Suppressor macrophage treated with lipopolysaccharide for 1 hour (primary cell): ENCODE measurements at places on chromosomes 4 and X.

DNA sequence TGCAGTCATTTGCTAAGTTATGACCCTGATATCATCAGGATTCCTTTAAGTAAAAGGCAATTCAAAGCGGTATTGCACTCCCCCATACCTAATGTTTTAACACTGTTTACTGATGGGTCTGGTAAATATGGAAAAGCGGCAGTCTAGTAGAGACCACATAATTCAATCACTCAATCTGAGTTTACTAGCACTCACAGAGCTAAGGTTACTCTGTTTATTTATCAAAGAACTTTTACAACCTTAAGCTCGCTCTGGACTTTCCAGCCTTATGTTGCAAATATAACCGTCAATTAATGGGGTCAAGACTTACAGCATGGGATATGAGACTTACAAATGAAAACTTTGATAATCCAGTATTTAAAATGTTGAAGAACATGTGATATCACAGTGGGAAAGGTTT, 124.5 kb upstream of the ZCCHC13 start:
- DNase-seq, result no peak

DNA sequence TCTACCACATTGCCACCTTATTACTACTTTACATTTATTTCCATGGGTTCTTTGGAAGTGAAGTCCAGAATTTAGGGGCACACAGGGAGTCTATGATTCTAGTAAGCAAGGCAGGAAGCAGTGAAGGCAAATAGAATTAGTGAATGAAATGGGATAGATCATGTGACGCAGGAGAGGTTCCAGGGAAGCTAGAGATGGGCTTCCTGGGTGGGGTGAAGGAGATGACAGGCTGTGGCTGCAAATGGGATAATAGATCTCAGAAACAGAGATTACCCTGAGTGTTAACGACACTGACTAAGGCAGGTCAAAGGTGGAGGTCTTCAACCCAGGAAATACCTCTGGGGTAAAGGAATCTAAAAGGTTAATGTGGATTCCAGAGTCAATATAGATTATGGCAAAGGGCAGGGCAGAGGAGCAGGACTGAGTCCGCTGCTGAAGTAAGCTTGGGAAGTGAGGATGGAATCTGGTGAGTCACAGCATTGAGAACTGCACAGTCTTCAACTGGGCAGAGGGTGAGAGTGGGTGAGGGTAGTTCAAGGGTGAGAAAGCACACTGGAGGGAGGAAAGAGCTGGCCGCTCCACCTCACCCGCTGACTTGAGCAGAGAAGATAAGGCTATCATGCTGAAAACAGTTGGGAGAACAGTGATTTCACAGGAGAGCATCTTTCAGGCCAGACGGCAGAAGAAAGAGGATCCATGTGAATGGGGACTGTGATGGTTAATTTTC, 70.8 kb downstream of the ANXA3 start:
- no peak for DNase-seq

DNA sequence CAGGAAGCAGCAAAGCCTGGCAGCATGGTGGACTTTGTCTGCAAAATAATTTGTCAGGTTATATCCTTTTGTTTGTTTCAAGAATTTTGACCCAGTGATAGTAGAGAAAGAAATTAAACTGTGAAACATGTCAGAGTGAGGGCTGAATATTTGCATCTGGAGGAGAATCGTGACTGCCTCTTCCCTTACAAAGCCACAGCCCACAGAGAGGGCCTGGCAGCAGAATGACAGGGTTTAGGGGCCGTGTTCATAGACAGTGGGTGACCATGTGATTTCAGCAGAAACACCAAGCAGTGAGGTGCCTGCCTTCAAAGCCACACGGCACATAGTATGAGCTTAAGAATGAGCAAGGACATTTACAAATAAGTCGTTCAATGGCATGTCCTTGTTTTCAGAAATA, 24.4 kb upstream of the PLAC8 start:
- no peak for DNase-seq

DNA sequence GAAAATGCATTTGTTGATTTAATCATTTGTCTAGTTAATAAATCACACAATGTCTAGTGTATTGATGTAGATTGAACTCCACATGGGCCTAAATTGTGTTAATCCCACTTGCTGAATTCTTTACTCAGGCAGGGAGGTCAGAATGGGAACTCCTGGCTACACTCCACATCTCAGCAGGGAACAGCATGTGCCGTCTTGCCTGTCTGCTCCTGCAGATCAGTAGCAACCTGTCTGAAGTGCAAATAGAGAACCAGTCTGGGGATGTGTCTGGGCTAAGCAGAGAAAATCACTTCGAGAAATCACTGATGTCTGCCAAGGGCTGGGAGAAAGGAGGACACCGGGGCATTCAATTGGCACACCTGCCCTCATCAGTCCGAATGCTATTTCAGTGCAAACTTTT, 16.5 kb upstream of the MXRA5 start:
- no peak for DNase-seq

DNA sequence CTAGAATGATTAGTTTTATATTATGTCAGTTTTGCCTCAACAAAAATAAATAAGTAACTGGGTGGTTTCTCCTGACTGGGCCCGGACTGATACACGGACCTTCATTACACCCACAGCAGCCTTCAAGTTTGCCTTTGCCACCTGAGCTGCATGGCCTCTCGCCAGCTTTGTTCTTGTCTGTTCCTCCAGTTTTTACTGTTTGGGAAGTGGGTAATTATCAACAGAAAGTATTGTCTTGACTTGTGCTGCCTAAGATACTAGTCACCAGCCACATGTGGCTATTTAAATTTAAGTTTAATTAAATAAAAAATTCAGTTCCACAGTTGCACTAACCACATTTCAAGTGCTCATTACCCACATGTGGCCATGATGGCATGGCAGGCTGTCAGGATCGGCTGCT, 74.7 kb upstream of the INTU start:
- no peak for DNase-seq

DNA sequence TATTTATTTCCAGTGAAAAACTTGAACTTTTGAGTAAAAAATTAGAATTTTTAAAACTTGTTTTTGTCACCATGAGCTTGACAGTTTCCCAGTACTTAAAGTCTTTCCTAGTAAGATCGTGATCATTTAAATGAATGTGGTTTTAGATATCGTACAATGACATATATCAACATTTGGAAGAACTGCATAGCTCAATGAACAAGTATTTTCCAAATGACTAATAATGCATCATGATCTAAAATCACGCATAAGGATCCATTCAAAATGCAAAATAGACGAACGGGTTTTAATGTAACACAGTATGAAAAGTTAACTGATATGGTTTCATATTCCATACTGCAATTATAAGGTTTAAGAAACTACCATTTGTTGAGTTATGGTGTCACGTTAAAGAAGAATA, 4.1 kb upstream of the NDNF start:
- no peak for DNase-seq

GRCh38 chr4:6802025-6802424, 19.5 kb downstream of the KIAA0232 start:
- no peak for DNase-seq

- DNase-seq, result no peak
Observed at GRCh38 chr4:53956454-53956853, 108.0 kb downstream of the CHIC2 start.

GRCh38 chr4:147533331-147533730, 52.4 kb downstream of the EDNRA start:
- DNase-seq, result no peak

DNA sequence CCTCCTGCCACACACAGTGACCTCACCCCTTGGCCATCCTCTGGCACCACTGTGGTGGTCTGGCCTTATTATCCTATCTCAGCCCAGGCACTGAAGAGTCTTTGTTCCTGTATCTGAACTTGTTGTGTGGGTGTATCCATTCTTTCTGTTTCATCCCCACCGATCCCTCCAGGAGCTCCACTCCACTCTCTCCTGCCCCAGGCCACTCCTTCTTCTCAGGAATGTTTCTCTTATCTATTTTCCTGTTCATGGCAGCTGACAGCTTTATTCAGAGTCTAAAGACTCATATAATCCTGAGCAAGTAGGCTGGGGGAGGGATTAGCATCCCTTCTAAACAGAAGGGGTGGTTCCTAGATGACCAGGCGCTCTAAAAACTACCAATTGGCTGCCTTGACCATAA, 150.0 kb downstream of the ANAPC10 start:
- no peak for DNase-seq

DNA sequence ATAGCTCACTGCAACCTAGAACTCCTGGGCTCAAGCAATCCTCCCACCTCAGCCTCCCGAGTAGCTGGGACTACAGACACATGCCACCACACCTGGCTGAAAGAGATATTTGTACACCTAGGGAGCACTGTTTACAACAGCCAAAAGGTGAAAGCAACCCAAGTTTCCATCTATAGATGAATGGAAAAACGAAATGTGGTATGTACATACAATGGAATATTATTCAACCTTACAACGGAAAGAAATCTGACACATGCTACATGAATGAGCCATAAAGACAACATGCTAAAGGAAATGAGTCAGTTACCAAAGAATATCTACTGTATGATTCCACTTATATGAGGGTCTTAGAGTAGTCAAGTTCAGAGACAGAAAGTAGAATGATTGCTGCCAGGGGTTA, 52.2 kb downstream of the ABCG2 start:
- DNase-seq, result no peak

- DNase-seq, result no peak
Observed at GRCh38 chr4:153374442-153374841, 30.0 kb downstream of the MND1 start.

DNA sequence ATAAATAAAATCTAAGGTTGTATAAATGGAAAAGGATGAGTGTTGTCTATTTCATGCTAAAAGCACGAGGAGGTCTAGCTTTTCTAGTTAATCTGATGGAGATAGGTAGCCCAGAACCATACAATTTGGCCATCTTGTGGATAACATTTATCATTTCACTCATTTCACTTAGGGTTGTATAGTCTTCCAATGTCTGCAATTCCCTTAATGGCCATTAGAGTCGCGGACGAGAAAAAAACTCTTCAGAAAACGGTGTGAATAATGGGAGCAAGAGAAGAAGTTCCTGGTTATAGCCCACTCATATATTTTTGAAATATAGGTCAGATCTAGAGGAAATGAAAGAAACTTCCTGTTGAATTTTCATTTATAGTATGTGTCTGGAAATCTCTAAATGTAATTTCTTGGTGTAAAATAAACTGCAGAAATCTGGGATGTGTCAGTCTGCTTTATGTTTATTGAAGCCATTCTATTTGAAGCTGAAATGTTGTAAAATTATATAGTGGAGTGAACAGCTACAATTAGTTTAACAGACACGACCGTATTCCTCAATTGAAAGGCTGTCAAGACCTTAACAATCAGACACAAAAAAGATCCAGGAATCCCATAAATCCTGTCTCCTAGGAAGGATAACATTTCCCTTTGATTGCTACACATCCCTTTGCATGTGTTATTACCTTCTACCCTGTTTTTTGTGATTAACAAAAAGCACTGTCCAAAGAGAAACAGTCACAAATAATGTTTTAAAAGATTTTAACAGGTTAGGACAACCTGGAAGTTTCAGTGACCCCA, 47.7 kb upstream of the MGST2 start:
- peak; percentile 39 for DNase-seq

GRCh38 chrX:13607331-13607995, 38.1 kb downstream of the EGFL6 start:
- no peak for DNase-seq
